ENCODE measurements at places on chromosomes 5 and 9. TPM values are rescaled to one million over a fixed set of nuclear protein-coding genes. Genes with fewer than 3 reads are reported as not detected.

Gene C5orf46
- not detected for total RNA-seq

Gene NUTM2F
- not detected for total RNA-seq

Gene GDNF
- not detected for total RNA-seq

Gene EGFLAM
- not detected for total RNA-seq

Gene MRPL50
- 19.4 TPM for total RNA-seq
